Suppressor macrophage treated with lipopolysaccharide for 1 hour (primary cell): ENCODE measurements at places on chromosomes 1 and 21.

GRCh38 chr1:212166644-212167043 lies 118.6 kb upstream of the PPP2R5A start:
- no peak for DNase-seq

DNA sequence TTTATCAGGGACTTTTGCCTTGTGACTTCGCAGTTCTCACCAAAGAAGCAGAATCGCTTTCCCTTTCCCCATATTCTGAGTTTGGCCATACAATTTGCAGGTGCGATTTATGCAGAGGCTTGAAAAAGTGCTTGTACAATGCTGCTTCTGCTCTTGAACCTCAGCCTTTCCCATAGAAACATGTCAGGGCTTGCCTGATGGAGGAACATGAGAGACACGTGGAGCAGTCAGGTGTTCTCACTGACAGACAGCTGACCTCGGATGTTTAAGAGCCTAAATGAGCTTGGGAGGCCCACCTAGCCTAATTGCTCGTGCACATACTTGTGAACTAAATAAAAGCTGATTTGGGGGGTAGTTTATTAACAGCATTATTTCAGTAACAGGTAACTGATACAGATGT lies 290.0 kb downstream of the S1PR1 start:
- no peak for DNase-seq

DNA sequence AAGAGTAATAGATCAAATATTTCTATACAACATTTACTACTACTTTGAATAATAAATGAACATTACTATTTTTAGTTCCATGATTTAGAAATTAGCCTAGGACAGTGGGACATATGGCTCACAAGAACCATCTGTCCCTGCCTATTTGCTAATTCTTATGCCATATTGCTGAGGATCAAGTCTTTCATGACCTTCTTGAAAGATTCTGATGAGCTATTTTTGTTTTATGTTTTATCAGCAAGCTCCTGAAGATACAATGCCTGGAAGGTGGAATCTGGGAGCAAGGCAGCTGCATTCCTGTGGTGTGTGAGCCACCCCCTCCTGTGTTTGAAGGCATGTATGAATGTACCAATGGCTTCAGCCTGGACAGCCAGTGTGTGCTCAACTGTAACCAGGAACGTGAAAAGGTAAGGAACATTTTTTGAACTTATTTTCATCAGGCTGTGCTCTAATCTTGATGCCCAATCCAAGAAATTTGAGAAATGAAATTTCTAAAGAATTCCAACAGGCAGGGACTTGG lies 326.7 kb downstream of the PAPPA2 start:
- DNase-seq: no peak

DNA sequence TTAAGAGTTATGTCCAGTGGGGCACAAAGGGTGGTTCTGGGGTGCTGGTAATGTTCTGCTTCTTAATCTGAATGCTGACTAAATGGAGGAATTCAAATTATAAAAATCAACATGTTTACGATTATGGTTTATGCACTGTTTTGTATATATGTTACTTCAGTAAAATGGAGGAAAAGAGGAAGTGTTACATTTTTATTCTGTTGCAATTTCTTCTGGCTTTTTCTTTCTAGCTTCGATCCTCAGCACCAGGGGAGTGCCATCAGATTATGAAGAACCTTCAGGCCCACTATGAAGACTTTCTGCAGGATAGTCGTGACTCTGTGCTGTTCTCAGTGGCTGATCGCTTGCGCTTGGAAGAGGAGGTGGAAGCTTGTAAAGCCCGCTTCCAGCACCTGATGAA lies 105.5 kb downstream of the MACF1 start:
- no peak for DNase-seq

DNA sequence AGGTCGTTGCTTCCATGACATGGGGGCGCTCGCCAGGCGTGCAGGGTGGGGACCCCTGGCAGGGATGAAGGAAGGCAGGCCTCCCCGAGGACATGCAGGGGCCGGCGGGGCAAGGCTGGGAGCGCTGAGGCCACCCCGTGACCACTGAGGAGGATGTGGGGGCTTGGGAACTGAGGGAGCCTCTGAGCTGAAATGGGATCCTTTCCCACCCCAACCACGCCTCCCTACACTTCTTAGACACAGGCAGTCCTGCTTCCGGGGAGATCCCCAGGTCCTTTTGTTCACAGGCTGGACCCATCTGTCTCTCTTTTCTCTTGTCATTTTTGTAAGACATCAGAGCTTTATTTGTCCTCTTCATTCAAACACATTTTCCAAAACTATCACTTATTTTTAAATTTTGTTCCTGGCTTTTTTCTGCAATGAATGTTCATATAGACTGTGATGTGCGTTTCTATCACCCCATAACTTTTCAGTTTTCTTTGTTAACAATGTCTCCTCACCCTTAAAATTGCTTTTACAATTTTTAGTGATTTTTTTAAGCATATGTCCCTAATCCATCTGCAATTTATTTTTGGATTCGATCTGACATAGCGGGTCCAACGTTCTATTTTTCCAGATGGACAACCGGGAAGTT lies 156.7 kb upstream of the BACE2 start:
- DNase-seq: no peak

DNA sequence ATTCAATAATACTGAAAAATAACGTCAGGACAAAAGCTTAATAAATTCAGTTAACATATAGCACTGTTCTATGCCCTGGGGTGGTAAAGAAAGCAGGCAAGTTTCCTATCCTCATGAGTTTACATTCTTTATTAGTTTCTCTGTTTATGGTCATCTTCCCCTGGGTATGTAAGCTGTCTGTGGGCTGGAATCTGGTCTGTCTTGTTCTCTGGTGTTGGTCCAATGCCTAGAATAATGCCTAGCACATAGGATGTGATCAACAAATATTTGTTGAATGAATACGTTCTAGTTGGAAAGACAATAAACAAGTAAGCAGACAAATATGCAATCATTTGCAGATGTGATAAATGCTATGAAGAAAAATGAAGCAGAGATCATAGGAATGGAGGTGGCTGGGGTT lies 7.2 kb upstream of the IGSF3 start:
- DNase-seq: no peak

DNA sequence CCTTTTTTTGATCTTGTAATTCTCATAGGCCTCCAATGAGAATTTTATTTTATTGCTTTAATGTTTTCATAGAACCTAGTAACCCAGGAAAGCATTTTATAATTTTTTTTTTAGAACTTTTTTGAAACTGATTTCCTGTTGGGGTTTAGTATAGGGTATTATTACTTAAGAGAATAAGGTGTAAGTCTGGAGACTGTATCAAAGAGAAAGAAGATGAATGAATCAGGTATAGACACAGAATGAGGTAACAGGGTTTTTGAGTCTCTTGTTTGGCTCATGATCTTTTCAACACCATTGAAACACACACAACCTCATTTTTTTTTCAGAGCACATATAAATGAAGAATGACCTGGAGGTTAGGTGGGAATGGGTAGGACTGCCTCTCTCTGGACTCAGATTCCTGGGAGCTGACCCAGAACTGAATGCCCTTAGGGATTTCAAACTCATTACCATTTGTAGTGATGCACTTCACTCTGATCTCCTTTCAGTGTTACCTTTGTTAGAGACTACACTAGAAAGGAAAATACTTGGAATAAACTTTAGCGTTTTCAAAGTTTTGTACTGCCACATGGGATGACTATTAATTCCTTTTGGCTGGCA lies 51.0 kb downstream of the EPB41 start:
- DNase-seq: no peak

GRCh38 chr1:67468066-67468718 lies 38.0 kb upstream of the SERBP1 start:
- DNase-seq: no peak

- DNase-seq: peak; percentile 13
These were observed 144.3 kb downstream of the DNM3 start for GRCh38 chr1:171985639-171986038.

DNA sequence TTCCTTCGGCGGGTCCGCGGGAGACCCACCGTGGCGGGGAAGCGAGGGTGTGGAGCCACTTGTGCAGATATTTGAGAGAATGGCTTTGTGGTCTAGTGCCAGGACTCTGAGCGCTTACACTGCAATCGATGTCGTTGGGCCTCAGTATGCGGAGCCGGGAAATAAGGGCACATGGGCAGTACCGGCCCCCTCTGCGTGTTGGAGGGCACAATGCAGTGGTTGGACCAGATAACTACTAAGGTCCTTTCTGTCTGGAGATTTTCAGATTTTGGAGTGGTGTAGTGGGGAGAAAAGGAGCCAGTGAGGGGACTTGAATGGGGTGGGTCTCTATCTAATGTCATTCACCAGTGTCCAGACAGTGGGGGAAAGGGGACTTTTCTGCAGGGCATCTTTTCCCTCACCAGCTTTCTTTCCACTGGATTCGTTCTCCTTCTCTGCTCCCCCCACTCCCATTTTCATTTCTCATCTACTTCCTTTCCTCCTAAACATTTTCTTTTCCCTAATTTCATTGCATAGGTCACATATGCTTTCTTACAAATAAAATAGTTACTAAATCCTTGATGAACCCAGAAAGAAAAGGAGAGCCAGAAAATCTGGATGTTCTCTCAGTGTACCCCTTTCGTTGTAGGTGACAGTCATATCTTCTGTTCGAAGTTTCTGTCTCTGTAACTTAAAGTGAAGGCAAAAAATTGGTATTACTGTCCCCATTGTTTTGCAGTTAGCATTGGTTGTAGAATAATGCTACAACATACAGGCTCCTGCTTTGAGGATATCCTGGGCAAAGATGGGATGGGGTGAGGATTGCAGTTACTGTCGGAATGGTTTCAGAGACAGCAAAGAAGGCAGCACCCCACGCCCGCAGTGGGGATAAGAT lies 1.4 kb downstream of the ATF3 start:
- no peak for DNase-seq
